ENCODE measurements at places on chromosomes 3 and 15. TPM values are rescaled to one million over a fixed set of nuclear protein-coding genes. Genes with fewer than 3 reads are reported as not detected.

DNA sequence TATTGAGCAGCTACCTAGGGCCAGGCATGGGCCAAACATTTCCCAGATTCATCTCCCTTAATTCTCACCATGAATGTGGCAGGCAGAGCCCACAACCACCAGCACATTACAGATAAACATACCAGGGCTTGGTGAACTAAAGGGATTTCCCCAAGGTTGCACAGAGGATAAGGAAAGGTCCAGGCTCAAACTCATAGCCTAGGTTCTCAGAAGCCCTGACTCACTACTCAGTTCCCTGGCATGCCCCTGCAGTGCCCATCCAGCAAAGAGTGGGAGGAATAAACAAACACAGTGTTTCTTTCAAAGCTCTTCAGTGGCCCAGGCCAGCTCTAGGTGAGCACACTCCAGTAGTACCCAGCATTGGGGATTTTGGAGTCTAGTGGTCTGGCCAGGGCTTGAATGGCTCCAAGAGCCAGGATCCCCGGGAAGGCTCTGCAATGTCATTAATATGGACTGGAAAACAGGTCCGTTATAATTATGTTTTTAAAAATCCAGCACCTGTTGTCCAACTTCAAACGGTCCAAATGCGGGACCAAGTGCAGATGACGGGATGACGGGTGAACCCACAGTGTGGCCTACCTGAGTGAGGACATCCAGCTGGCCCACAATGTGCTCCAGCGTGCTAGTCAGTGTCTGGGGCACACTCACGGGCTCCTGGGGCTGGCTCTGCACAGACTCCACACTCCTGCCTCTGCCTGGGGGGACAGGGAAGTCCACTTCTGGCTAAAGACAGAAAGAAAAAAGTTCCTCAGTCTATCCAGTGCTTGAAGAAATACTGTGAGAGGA lies 39.8 kb upstream of the DUSP7 start:
- DNase-seq, result no peak

GRCh38 chr3:175153595-175153994 lies 294.5 kb downstream of the NAALADL2 start:
- DNase-seq, result no peak

The SOX14 gene
- polyA plus RNA-seq, result not detected

DNA sequence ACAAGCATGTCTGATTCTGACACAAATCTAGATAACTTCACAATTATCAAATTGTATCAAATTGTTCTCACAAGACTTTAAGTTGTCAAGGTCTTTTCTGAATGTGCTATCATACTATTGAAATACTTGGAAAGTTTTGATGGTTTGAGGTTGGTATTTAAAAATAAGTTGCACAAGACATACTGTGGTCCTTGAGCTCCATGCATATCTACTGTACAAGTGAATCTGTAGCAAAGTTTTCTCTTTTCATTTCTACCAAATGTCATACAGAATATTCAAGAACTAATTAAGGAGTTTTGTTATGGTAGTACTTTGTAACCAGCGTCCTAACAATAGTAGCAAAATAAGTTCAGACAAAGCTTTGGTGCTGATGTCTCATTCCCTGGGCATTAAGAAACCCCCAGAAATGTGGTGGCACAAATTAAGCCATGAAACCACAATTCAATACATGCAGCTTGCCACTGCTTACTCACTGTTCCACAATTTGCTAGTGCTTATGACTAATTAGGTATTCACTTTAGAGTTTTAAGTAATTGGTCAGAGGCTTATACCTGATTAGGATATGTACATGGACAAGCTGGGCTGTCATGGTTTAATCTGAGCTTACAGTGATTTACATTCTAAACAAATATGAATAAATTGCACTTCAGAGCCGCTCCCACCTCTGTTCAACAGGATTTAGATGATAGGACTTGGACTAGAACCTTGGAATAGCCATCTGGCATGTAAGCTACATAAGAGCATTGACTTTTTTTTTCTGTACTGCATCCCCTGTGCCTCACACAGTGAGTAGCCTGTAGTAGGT lies 8.8 kb downstream of the TBC1D23 start:
- DNase-seq, result no peak

DNA sequence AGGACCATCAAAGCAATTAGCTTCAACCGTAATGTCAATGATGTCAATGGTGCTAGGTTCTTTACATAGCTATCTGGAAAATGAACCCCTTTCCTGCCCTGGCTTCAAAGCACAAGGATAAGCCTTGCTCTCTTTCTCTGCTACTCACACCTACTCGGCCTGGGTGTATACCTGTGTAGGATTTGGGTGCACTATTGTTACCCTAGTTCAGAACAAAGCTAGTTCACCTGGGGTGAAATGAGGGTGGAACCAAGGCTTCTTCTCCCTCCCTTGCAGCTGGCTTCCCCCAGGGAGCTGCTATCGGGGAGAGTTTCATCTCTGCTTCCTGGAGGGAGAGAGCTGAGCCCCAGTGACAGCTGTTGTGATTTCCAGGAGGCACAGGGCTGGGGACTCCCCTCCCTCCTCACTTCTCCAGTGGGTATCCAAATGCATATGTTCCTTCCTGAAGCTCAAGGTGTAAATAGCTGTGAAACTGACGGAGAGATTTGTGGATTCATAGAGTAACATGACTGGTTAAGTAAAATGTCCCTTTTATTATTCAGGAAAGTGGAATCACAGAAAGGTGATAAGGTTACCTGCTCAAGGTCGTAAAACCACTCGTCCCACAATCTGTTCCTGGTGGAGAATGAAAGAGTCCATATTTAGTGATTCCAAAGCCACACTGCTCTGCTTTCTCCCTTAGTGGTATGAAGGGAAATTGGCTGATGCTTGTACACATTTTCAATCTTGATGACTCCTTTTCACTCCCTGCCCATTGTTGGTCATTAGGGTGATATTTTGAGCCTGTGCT lies 11.8 kb upstream of the C3orf70 start:
- no peak for DNase-seq

GRCh38 chr15:59736181-59736580 lies 47.1 kb upstream of the BNIP2 start:
- DNase-seq, result no peak

The GHSR gene
- polyA plus RNA-seq, result not detected

DNA sequence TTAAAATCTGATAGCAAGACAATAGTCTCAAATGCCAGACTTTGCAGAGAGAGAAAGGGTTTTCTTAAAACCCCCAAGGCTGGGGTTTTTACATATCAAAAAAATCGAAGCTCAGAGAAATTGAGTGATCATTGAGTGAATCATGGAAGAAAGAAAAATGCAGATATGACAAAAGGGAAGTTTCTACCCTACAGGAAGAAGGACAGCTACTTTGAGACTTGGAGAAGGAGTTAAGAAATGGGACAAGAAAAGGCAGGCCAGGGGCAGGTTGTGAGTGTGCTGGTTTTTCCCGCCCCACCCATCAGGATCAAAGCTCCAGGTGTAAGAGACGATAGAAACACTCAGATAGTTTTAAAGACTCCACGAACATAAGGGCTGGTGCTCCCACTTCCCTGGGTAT lies 18.6 kb downstream of the TMEM158 start:
- DNase-seq, result no peak

DNA sequence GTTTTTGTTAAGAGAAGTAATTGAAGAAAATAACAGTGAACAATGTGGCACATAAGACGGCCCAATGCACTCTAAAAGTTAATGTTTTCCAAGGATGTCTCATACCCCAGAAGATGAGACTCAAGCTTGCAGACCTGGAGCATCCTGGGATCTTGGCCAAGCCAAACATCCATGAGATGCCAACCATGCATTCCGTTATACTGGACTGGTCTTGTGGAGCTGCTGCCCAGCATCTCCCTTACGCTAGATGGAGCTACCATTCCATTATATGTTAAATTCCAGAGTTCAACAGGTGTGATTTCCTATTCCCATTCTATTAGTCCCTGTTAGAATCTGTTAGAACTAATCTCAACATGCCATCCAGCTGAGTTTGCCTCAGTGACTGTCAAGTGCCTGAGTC lies 181.8 kb downstream of the PDCD6IP start:
- DNase-seq, result peak; percentile 42

GRCh38 chr3:151395806-151396205 lies 11.3 kb upstream of the P2RY12 start:
- DNase-seq, result no peak

GRCh38 chr15:76309601-76310330 lies 1.5 kb downstream of the ETFA start:
- no peak for DNase-seq

GRCh38 chr3:64871834-64872249 lies 184.0 kb upstream of the ADAMTS9 start:
- DNase-seq, result no peak

The TRAK1 gene
- polyA plus RNA-seq, result 11.5 TPM

The TM6SF1 gene
- polyA plus RNA-seq, result 0.12 TPM

GRCh38 chr3:113312416-113312815 lies 101.1 kb downstream of the BOC start:
- DNase-seq, result no peak

GRCh38 chr3:190424478-190425439 lies 24.9 kb downstream of the TMEM207 start:
- DNase-seq, result peak; percentile 38

The TLNRD1 gene
- 4.4 TPM for polyA plus RNA-seq

DNA sequence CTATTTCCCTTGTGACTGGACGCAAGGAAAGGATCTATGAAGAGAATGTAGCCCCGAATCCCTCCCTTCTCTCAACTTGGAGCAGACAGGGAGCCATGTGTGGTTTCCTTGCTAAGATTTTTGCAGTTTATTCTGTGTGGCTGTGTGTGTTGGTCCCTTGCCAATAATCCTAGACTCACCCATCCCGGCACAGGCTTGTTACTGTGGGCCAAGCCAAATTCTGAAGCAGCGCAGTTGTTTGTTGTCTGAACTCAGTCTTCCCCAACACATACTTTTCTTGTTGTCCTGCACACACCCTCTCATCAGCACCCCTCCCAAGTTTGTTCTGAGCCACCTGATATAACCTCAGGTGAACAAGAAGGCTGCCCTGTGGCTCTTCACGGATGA lies 193.3 kb upstream of the CTDSPL start:
- DNase-seq, result no peak

GRCh38 chr3:42891042-42891441 lies 14.9 kb upstream of the ZNF662 start:
- no peak for DNase-seq

The APEH gene
- polyA plus RNA-seq, result 122 TPM

The CYP1A2 gene
- not detected for polyA plus RNA-seq

DNA sequence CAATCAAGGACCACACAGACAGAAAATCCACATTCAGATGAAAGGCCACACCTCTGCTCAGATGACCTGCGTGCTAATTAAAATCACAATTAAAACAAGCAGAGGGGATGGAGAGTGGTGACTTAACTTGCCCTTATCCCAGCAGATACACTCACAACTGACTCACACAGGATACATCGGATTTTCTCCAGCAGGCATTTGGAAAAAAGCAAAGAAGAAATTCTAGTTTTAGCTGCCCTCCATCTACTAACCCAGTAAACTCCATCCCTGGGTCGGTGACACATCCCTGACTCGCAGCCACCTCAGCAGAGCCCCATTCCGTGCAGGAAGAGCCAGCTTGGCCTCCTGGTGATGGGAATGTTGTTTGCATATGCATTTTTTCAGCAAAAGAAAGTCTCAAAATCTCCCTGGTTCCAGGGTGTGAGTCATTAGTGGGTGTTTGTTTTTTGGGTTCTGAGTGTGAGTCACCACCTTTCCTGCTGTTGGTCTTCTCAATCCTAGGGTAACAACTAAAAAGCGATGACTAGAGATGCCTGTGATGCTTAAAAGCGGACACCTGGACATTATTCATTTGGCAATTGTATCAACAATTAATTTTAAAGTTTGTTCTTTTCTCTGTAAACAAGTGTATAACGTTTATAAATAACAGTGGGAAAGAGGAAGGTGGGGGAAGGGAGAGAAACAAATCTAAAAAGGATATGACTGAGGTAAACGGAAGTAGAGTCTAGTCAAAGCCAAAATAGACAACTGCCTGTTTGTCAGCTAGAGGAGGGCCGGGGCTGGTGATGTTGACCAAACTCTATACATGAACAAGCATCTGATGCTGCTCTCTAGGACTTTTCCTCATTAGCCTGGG lies 49.8 kb upstream of the SLC4A7 start:
- DNase-seq, result no peak

- no peak for DNase-seq
Measured at GRCh38 chr3:167918008-167918596, 177.6 kb downstream of the GOLIM4 start.

DNA sequence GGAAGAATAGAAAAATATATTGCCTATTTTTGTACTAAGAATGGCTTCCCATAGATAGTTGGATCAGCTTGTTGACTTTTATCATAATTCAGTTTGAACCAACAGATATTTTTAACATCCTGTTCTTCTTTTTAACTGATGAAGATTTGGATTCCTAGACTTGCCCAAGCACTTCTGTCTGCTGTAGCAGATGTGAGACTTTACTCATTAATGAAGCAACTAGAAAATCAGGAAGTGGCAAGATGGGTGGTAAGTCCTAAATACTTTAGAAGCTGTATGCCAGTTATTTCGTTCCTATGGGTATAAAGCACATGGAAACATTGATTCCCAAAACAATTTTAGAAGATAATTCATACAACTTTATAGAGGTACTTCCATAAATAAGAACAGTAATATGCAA lies 8.4 kb downstream of the PIGB start:
- DNase-seq, result no peak

The IL17RD gene
- polyA plus RNA-seq, result 2.4 TPM

DNA sequence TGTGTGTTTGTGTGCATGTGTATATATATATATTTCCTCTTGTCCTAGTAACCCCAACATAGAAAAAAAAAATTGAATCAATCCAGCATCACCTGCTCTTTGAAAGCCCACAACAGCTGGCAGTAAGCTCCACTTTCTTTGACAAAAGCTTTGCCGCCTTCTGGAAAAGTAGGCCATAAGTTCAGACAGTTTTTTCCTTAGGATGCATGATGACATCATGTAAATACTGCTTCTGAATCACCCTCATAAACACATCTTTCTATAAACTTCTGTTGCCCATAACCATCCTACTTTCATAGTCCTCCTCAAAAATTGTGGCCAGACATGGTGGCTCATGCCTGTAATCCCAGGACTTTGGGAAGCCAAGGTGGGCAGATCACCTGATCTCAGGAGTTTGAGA lies 67.4 kb downstream of the CSNK1G1 start:
- no peak for DNase-seq

DNA sequence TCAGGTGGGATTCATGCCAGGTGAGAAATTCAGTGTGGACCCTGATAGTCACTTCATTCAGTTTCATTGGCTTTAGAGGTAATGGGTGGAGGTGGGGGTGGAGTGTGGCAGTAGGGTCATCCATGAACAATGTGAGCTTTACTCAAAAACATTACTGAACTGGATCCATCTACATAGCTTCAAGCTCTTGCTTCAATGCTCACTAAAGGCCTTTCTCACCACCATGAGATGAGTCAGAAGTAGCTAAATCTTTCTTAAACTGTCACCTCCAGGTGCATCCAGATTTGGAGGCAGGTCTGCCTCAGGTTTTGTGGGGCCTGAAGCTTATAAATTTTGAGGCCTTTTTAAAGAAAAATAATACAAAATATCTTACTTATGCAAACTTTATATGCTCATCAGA lies 363.6 kb downstream of the CHST2 start:
- no peak for DNase-seq

DNA sequence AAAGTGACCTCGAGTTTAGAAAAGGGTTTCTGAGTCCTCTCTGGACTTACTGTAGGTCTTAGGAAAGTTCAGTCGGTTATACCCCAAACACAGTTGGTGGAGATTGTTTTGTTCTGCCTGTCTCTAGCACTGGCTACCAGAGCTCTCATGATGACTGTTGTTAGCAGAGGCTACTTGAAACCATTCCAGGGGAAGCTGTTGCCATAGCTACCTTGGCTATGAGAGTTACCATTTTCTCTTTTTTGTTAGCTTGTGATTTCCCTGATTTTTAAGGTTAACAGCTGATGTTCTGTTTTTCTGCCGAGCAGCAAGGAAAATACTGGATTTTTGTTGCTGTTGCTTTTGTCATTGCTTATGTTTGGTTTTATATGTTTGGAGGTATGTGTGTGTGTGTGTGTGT lies 26.7 kb downstream of the ABHD2 start:
- peak; percentile 30 for DNase-seq

The NPAP1 gene
- not detected for polyA plus RNA-seq

The CMTM7 gene
- polyA plus RNA-seq, result 50.1 TPM
